Natural killer cell treated with Interleukin-12 subunit alpha and Interleukin-12 subunit beta and Interleukin-15 and Interleukin-18, amount 100 ng/mL, for 72 hours (primary cell): ENCODE measurements at places on chromosomes 1 and 21. TPM values are rescaled to one million over a fixed set of nuclear protein-coding genes. Genes with fewer than 3 reads are reported as not detected.
A peak's percentile ranks its signal among the peaks of the same experiment; 100 is the strongest.

GRCh38 chr21:42748620-42749176, 95.3 kb downstream of the PDE9A start:
- no peaks in the 10 kb centered on the region for H3K27me3 ChIP-seq
- H3K36me3 ChIP-seq = no peaks in the 10 kb centered on the region
- no peak overlapping the region for H3K4me3 ChIP-seq
- no peak overlapping the region for H3K27ac ChIP-seq
- DNase-seq = no peak

GRCh38 chr1:22123901-22124404, 18.9 kb downstream of the WNT4 start:
- H3K27me3 ChIP-seq = no peaks in the 10 kb centered on the region
- no peak for DNase-seq
- H3K36me3 ChIP-seq = no peaks in the 10 kb centered on the region
- H3K4me3 ChIP-seq = no peak overlapping the region
- H3K4me1 ChIP-seq = peaks cover 11% of the 10 kb centered on the region

DNA sequence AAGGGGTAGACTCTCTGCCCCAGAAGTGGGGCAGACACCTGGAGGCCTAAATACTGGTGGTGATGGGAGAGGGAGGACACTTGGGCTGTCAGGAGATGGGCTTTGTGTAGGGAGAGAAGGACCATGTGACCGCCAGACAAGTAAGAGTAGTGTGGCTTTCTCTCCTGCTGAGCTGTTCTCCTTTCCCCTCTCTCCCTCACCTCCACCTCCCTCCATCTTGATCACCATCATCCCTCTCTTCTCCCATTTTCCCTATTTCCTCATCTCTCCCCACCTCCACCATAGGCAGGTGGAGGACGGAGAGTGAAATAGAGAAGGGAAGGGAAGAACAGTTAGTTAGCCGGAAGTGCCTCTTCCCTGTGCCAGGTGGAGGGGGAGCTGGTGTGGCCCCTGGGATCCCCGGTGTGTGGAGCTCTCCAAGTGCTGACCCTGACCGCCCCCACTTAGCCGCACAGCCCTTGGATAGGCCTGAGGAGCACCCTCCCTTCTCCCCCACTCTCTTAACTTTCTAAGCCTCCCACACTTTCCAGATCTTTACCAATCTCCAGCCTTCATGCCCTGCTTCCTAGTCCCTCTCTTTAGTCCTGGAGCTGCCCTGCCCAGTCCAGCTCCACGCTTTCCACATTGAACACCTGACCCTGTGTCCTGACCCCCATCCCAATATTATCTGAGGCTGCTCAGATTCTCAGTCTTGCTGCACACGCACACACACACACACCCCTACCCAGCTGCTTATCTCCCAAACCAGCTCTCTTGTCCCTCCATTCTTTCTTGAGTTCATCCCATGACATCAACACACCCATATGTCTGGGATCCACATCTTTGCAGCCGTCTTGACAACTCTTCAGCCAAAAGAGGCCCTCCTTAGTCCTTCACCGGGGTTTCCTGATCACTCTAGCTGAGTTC, 1.5 kb downstream of the CELF3 start:
- H3K4me1 ChIP-seq = peaks cover 11% of the 10 kb centered on the region
- H3K4me3 ChIP-seq = no peak overlapping the region
- DNase-seq = no peak
- H3K36me3 ChIP-seq = no peaks in the 10 kb centered on the region

GRCh38 chr1:93847811-93848288, 31.2 kb downstream of the DNTTIP2 start:
- H3K36me3 ChIP-seq = no peaks in the 10 kb centered on the region
- H3K4me1 ChIP-seq = peaks cover 32% of the 10 kb centered on the region
- H3K27ac ChIP-seq = peak overlapping the region; percentile 96

DNA sequence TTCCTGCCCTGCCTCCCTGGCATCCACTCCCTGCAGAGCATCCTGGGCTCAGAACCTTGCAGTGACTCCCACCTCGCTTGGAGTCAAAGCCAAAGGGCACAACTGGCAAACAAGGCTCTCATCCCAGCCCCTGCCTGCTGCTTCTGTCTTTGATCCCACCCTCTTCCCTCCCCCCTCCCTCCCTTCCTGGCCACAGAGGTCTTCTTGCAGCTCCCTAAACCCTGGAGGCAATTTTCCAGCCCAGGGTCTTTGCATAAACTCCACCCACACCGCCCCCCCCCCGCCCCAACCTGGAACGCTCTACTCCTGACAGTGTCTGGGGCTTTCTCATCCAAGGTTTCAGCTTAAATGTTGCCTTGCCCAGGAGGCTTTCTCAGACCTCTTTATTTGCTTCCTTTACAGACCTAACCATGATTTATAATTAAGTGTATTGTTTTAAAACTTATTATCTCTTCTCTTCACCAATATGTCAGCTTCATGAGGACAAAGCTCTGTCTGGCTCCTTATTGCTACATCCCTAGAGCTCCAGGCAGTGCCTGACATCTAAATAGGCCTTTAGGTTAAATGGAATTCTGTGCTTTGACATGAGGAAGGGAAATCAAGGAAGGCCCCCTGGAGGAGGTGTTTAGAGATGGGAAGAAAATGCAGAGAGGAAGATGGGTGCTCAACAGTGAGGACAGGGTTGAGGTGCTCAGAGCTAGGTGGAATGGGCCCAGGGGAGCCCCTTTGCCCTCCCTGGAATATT, 37.7 kb upstream of the PADI1 start:
- H3K4me1 ChIP-seq = peaks cover 2% of the 10 kb centered on the region
- H3K36me3 ChIP-seq = no peaks in the 10 kb centered on the region
- H3K27ac ChIP-seq = no peak overlapping the region

DNA sequence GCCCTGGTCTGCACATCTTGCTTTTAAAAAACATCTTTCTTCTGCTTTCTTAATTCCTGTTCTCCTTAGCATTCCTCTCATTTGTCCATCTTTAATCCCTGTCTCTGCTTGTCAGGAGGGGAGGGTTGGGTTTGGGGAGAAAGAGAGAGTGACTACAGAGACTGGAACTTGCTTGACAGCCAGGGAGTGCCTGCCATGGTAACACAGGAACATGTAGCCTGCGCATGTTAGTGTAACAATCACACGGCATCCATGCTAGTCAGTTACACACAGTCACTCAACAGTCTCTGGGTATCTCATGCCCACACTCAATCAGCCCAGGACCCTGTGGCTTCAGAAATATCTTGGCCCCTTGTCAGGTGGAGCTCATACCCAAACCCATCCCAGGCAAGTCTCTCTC, 818 bp upstream of the TFAP2E start:
- H3K27ac ChIP-seq = no peak overlapping the region
- peaks cover 33% of the 10 kb centered on the region for H3K4me1 ChIP-seq
- H3K27me3 ChIP-seq = no peaks in the 10 kb centered on the region
- H3K36me3 ChIP-seq = no peaks in the 10 kb centered on the region
- DNase-seq = no peak

GRCh38 chr1:41738475-41738874, 180.2 kb downstream of the HIVEP3 start:
- peak overlapping the region; percentile 90 for H3K27ac ChIP-seq
- no peak for DNase-seq
- H3K4me1 ChIP-seq = peaks cover 64% of the 10 kb centered on the region
- H3K27me3 ChIP-seq = no peaks in the 10 kb centered on the region
- H3K36me3 ChIP-seq = no peaks in the 10 kb centered on the region

DNA sequence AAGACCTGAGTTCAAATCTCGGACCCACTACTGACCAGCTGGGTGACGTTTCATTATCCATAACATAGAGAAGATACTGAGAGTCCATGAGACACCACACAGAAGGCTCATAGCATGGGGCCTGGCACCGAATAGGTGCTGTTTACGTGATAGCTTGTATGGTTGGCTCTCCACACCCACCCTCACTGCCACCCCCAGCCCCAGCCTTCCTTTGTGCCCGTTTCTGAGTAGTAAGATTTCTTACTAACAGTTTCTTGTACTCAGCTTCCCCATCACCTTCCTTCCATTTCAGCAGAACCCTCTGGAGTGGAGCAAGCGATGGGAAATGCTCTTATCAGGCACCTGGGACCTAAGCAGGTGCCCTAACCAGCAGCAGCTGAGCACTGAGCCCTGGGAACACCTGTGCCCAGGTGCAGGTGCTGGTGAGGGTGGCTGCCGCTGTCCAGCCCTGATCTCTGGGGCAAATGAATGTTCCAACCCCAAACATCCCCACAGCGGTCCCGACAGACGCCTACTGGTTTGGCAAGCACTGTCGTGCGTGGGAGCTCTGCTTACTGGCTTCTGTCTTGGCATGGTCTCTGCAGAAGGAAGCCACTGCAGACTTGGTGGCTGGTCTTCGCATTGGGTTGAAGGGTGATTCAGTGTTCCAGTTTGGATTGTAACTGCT, 225.4 kb downstream of the CAMTA1 start:
- H3K27me3 ChIP-seq = peaks cover 2% of the 10 kb centered on the region
- H3K36me3 ChIP-seq = no peaks in the 10 kb centered on the region
- H3K4me3 ChIP-seq = no peak overlapping the region
- H3K4me1 ChIP-seq = no peaks in the 10 kb centered on the region

- H3K4me1 ChIP-seq = no peaks in the 10 kb centered on the region
- DNase-seq = no peak
- H3K4me3 ChIP-seq = no peak overlapping the region
- H3K27me3 ChIP-seq = peaks cover 33% of the 10 kb centered on the region
- H3K36me3 ChIP-seq = no peaks in the 10 kb centered on the region
- H3K27ac ChIP-seq = no peak overlapping the region
Observed at GRCh38 chr1:229883504-229884200, 183.4 kb upstream of the GALNT2 start.

DNA sequence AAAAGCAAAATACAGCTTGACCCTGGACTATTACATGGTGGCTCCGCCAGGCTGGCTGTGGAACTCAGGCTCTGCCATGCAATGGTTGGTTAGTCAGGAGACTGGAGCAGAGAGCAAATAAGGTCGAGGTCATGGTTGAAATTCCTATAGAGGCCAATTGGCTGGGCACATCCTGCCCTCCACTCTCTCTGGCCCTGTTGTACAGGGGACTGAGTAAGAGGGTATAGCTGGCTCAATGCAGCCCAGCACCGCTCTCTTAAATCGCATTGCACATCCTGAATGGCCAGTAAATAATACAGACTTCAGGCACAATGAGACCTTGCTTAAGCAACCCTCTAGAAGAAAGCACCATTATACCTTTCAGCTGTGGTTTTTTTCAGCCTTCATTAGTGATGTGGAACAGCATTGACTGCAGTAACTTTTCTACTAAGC, 59.3 kb upstream of the PPP2R5A start:
- no peaks in the 10 kb centered on the region for H3K27me3 ChIP-seq
- peak overlapping the region; percentile 88 for H3K27ac ChIP-seq
- peaks cover 50% of the 10 kb centered on the region for H3K4me1 ChIP-seq
- no peaks in the 10 kb centered on the region for H3K36me3 ChIP-seq

- peaks cover under 1% of the 10 kb centered on the region for H3K36me3 ChIP-seq
- no peak overlapping the region for H3K27ac ChIP-seq
- DNase-seq = no peak
Observed at GRCh38 chr1:23288201-23288600, 55.9 kb downstream of the HNRNPR start.

DNA sequence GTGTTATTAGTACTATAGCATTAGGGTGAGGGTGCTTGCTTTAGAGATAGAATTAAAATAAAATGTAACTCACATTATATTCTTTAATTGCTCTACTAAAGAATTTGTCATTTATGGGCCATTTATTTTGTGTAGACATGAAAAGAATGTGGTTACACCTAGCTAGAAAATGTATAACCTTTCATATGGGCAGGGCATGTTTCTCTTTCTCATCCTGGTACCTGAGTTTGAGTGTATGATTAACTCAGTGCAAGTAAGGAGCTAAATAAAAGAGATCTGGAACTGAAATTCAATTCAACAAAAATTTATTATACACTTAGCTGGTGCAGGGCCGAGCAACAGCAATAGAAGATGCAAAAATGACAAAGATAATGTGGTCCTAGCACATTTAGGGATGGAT, 47.4 kb downstream of the MAP3K7CL start:
- H3K4me3 ChIP-seq = no peak overlapping the region
- H3K4me1 ChIP-seq = peaks cover under 1% of the 10 kb centered on the region
- H3K27me3 ChIP-seq = peaks cover 3% of the 10 kb centered on the region
- H3K36me3 ChIP-seq = no peaks in the 10 kb centered on the region

GRCh38 chr1:33764149-33764548, 99.7 kb upstream of the HMGB4 start:
- H3K36me3 ChIP-seq = no peaks in the 10 kb centered on the region
- H3K4me1 ChIP-seq = no peaks in the 10 kb centered on the region
- H3K27ac ChIP-seq = no peak overlapping the region
- no peak overlapping the region for H3K4me3 ChIP-seq

- no peaks in the 10 kb centered on the region for H3K4me1 ChIP-seq
- H3K4me3 ChIP-seq = no peak overlapping the region
- H3K27ac ChIP-seq = no peak overlapping the region
- no peaks in the 10 kb centered on the region for H3K36me3 ChIP-seq
- peak; percentile 44 for DNase-seq
Observed at GRCh38 chr1:109762821-109763645, 690 bp downstream of the EPS8L3 start.

GRCh38 chr21:42735061-42735460, 81.6 kb downstream of the PDE9A start:
- no peaks in the 10 kb centered on the region for H3K36me3 ChIP-seq
- peaks cover 3% of the 10 kb centered on the region for H3K27me3 ChIP-seq
- H3K4me3 ChIP-seq = no peak overlapping the region
- no peak for DNase-seq
- no peak overlapping the region for H3K27ac ChIP-seq

DNA sequence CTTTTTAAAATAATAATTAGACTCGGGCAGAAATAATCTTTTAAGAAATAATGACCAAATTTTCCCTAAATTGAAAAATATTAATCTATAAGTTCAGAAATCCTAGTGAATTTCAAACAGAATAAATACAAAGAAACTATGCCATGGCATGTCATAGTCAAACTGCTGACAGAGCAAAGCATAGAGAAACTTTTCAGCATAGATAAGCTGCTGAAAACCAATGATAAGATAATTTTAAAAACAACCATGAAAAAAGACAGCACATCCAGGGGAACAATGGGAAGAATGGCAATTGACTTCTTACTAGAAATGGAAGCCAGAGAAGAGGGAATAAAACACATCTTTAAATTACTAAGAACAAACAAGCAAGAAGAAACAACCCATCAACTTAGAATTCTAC, 19.8 kb downstream of the CD1D start:
- H3K36me3 ChIP-seq = no peaks in the 10 kb centered on the region
- H3K4me1 ChIP-seq = no peaks in the 10 kb centered on the region
- H3K27ac ChIP-seq = no peak overlapping the region
- no peak overlapping the region for H3K4me3 ChIP-seq

The CYP4Z1 gene
- not detected for total RNA-seq

The SLC5A9 gene
- total RNA-seq = not detected

The SYT6 gene
- total RNA-seq = not detected

The PARS2 gene
- 4.9 TPM for total RNA-seq

The HJV gene
- not detected for total RNA-seq

The LCE2C gene
- total RNA-seq = not detected
